Activated CD8-positive, alpha-beta memory T cell treated with anti-CD3 and anti-CD28 coated beads, Interleukin-2, amount 10 ng/mL, durations not matched to agents 7 days and 5 days (primary cell): ENCODE measurements at places on chromosomes 6 and 20. TPM values are rescaled to one million over a fixed set of nuclear protein-coding genes. Genes with fewer than 3 reads are reported as not detected.

Gene MAP7
- total RNA-seq: 0.29 TPM

Gene KCNG1
- not detected for total RNA-seq

Gene BANF2
- not detected for total RNA-seq

Gene TPD52L1
- total RNA-seq: not detected

Gene MUC21
- not detected for total RNA-seq

Gene FAM83C
- total RNA-seq: not detected

Gene SEL1L2
- total RNA-seq: not detected

Gene HLA-DOA
- 16.7 TPM for total RNA-seq

Gene SPATA2
- 11.1 TPM for total RNA-seq

Gene SH3BGRL2
- total RNA-seq: 0.42 TPM

Gene MEP1A
- total RNA-seq: not detected

Gene TINAG
- total RNA-seq: not detected

Gene ERMARD
- total RNA-seq: 36.7 TPM

Gene OR12D1
- total RNA-seq: not detected

Gene SERINC1
- 52.4 TPM for total RNA-seq

Gene EFCAB8
- 0.30 TPM for total RNA-seq

Gene GINS1
- 36.5 TPM for total RNA-seq

Gene MC3R
- total RNA-seq: not detected

Gene LY6G6C
- not detected for total RNA-seq

Gene RALGAPA2
- 16.0 TPM for total RNA-seq

Gene C6orf132
- 0.16 TPM for total RNA-seq

Gene FAM110A
- total RNA-seq: 34.3 TPM

Gene SIRPB2
- total RNA-seq: not detected

Gene KCNS1
- 0.18 TPM for total RNA-seq

Gene FOXC1
- 0.26 TPM for total RNA-seq

Gene PSORS1C1
- total RNA-seq: 0.26 TPM

Gene CTAGE9
- total RNA-seq: not detected

Gene MUC22
- not detected for total RNA-seq

Gene IP6K3
- not detected for total RNA-seq

Gene SALL4
- 0.06 TPM for total RNA-seq

Gene BNIP5
- not detected for total RNA-seq

Gene AMD1
- total RNA-seq: 71.2 TPM

Gene TMEM244
- 0.73 TPM for total RNA-seq

Gene SPATA25
- total RNA-seq: 1.2 TPM

Gene SLC35F1
- not detected for total RNA-seq

Gene TMEM74B
- total RNA-seq: 0.55 TPM

Gene TUBB2B
- total RNA-seq: not detected

Gene SNX21
- total RNA-seq: 1.1 TPM

Gene AVP
- total RNA-seq: not detected

Gene MRAP2
- not detected for total RNA-seq

Gene RANBP9
- total RNA-seq: 57.2 TPM

Gene PNLDC1
- total RNA-seq: 1.4 TPM

Gene SLC17A9
- total RNA-seq: 34.1 TPM

Gene HLA-DRB5
- 5.3 TPM for total RNA-seq

Gene SIRPA
- total RNA-seq: not detected

Gene ISM1
- total RNA-seq: 0.12 TPM

Gene TNFRSF21
- total RNA-seq: 0.09 TPM

Gene SLC32A1
- not detected for total RNA-seq

Gene TMC2
- not detected for total RNA-seq

Gene FAM120B
- 20.4 TPM for total RNA-seq

Gene SRMS
- total RNA-seq: not detected
